Stimulated activated CD4-positive, alpha-beta T cell treated with anti-CD3 and anti-CD28 coated beads, Interleukin-12 subunit alpha, Interleukin-12 subunit beta, amount 100 ng/mL, for 4 hours (primary cell): ENCODE measurements at places on chromosomes 5 and 9.

DNA sequence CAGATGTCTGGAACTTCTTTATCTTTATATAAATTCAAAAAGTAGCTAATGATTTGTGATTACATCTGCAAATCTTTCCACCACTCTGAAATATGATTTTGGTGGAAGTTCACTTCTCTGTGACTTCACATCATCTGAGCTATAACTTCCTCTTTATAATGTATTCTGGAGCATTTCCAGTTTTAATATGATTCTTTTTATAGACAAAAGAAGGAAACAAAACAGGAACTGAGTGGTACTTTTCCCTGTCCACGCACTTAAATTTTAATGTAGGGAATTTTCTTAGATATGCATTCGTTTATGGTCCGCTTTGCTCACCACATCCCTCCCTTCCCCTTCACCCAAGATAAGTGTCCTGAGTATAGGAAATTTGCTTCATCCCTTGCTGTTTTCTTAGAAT lies 333.5 kb downstream of the CHSY3 start:
- no peak for DNase-seq

GRCh38 chr9:84303061-84303460 lies 37.5 kb downstream of the SLC28A3 start:
- DNase-seq: no peak

GRCh38 chr9:13929013-13929412 lies 384.9 kb downstream of the NFIB start:
- no peak for DNase-seq

DNA sequence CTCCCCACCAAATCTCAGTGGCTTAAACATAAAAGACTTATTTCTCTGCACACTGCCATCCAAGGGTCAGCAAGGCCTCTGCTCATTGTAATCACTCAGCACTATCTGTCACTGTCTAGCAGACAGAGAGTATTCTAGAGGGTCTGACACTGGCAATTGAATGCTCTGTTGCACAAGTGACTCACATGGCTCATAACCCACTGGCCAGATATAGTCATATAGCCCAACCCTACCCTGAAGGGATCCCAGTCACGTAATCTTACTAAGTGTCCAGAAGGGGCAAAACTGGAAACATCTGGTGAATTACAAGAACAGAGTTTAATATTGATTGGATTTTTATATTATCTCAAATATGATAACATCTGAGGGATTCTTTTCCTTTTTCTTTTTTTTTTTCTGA lies 80.7 kb downstream of the TSSK1B start:
- no peak for DNase-seq
